Renal cortical epithelial cell (primary cell): ENCODE measurements at places on chromosomes 5 and 9. TPM values are rescaled to one million over a fixed set of nuclear protein-coding genes. Genes with fewer than 3 reads are reported as not detected.

GRCh38 chr5:140357726-140358093 is 2.3 kb upstream of the SLC4A9 start:
- DNase-seq: peak; percentile 70

The LURAP1L gene
- 7.3 and 9.4 TPM in 2 replicates for total RNA-seq

The CYLC2 gene
- not detected in 2 replicates for total RNA-seq

DNA sequence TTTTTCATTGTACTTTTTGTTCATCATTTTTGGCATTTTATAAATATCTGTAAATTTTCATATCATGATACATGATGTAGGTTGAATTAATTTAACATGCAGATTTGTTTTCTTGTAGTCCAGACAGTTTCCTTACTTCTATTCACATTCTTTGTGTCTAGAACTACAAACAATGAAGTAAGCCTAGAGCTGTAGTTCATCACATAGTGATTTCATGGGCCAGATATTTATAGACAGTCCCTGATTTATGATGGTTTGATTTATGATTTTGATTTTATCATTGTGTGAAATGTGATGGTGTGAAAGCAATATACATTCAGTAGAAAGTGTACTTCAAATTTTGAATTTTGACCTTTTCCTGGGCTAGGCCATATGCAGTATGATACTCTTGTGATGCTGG is 139.0 kb downstream of the ARHGEF28 start:
- DNase-seq: no peak

- peak; percentile 43 for DNase-seq
Measured at GRCh38 chr5:95958310-95959014, 3.2 kb downstream of the ELL2 start.

DNA sequence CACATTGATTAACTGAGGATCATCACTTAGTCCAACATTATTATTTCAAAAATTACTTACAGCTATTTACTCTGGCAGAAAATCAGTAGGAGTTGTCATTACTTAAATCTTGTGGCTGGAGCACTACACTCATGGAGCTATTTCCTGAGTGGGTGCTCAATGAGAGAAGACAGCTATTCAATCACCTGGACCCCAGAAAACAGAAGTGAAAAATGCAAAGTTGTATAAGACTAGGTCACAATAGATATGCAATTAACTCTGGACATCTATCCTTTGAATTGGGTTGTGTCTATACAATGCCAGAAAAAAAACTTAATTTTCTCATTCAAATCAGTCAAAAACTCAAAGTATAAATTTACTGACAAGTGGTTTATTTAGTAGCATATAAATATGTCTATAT is 340.9 kb downstream of the EFNA5 start:
- DNase-seq: no peak

- peak; percentile 34 for DNase-seq
Measured at GRCh38 chr5:59416451-59416850, 477.1 kb downstream of the PDE4D start.

- DNase-seq: no peak
Measured at GRCh38 chr5:119387945-119388618, 32.3 kb downstream of the TNFAIP8 start.

DNA sequence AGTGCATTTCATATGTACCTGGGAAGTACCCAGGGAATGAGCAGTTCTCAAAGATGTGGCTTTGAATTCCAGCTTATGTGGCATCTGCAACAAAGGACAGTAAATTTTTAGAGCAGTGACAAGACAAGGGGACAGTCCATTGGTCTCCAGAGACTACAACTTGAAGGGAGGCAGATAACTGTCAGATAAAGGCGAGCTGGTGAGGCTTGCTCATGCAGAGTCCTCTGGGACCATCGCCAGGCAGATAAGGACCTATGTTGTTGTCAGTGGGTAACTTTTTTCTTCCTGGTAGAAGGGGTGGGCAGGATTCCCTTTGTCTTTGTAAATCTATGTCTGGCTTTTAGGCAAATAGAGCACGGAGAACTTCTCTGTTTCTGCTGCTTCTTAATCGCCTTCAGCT is 120.2 kb downstream of the ICE1 start:
- DNase-seq: no peak

- DNase-seq: no peak
Measured at GRCh38 chr5:127444171-127444570, 73.3 kb upstream of the PRRC1 start.

GRCh38 chr9:38181232-38181631 is 112.2 kb upstream of the SHB start:
- DNase-seq: no peak

DNA sequence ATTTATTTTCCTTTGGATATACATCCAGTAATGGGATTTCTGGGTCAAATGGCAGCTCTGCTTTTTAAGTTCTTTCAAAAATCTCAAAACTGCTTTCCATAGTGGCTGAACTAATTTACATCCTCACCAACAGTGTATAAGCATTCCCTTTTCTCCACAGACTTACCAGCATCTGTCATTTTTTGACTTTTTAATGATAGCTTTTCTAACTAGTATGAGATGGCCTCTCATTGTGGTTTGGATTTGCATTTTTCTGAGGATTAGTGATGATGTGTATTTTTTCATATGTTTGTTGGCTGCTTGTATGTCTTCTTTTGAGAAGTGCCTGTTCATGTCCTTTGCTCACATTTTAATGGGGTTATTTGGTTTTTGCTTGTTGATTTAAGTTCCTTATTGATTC is 90.0 kb upstream of the HMHB1 start:
- no peak for DNase-seq

DNA sequence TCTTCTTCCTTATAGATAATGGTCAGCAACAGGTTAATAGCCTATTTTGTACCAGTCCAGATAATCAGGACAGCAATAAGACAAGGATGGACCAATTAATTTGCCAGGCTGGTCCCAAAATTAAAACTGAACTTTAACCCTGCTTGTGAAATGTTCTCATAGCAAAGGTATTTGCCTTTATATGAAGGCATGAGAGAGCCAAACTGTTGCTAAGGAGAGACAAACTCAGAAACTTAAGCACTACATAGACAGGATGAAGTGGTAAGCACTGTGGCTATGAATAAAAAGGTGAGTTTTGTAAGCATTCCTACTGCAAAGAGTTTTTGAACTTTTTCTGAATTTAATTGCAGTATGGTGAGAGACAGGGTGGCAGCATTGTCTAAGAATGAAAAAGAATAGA is 174.7 kb upstream of the PPP1R2B start:
- no peak for DNase-seq

GRCh38 chr5:7087719-7088297 is 308.1 kb upstream of the ADCY2 start:
- DNase-seq: no peak

The AFAP1L1 gene
- total RNA-seq: 21.9 and 30.0 TPM in 2 replicates

DNA sequence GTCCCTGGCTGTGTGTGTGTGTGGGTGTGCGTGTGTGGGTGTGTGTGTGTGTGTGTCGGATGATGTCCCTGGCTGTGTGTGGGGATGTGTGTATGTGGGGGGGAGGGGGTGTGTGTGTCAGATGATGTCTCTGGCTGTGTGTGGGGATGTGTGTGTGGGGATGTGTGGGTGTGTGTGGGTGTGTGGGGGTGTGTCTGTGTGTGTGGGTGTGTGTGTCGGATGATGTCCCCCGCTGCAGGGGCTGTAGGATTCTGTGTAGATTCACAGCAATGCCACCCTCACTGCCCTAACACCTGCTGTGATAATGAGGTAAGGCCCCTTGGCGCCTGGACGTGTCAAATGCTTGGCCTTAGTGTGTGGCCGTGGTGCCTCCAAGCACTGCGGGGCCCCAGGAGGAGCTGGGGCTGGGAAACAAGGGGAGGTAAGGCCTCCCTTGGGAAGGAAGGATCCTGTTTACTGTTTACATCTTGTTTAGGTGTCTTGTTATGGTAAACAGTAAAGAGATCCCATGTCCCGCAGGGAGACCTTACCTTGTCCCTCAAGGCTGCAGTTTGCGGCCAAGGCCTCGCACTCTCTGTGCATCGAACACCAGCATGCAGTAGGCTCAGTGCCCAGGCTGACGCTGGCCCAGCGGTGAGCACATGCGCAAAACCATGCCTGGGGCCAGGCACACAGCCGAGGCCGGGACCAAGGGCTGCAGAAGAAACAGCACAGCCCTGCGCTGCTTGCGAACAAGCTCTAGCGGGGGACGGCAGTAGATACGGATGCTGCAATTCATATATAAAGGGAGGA is 24.1 kb downstream of the AHRR start:
- DNase-seq: no peak

DNA sequence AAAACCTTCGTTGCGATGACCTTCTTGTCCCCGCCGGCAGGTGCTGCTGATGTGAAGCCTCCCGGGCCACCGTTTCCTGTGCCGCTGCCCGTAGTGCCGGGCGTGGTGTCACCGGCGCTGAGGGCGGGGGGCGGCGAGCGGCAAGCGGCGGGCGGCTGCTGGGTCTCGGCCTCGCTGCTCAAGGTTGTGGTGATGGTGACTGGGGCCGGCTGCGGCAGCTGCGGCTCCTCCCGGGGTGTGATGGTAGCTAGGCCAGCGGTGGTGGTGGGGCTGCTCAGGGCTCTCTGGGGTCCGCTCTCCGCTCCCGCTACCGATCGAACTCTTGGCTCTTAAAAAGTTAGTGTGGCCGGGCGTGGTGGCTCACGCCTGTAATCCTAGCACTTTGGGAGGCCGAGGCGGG is 36.0 kb upstream of the PTPN3 start:
- no peak for DNase-seq

DNA sequence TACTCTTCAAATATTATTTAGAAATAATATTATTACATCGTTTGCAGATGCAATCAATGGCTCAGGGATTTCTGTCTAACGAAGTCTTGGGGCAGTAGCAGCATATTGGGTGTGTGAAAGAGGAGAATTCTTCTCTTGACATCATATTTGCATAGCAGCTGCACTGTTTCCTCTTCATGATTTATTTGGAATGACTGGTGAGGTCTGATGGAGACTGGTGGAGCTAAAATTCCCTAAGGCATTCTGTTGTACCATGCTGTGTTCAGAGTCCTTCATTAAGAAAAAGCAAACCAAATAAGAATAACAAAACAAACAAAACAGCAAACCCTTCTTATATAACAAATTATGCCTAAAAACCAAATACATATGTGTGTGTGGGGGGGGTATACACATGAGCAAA is 177.6 kb downstream of the DIRAS2 start:
- peak; percentile 21 for DNase-seq

The TRPM3 gene
- 0.35 and 2.9 TPM in 2 replicates for total RNA-seq

GRCh38 chr9:79325501-79325900 is 246.3 kb upstream of the TLE4 start:
- peak; percentile 83 for DNase-seq

DNA sequence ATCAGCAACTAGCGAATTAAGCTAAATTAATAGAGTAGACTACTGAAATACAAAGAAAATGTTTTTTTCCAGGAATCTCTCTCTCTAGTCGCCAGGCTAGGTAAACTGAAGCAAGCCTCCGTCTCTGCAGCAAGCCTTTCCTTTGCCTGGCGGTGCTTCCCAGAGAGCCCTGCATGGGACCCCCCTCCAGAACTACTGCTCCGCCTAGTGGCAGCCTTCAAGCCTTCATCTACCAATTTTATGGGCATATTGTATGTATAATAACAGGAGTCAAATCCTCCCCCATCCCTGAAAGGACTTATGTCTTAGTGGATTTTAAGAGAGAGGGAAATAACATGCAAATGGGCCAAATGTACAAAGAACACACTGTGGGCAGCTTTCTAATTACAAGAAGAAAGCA is 241.9 kb downstream of the SAXO1 start:
- DNase-seq: peak; percentile 7

DNA sequence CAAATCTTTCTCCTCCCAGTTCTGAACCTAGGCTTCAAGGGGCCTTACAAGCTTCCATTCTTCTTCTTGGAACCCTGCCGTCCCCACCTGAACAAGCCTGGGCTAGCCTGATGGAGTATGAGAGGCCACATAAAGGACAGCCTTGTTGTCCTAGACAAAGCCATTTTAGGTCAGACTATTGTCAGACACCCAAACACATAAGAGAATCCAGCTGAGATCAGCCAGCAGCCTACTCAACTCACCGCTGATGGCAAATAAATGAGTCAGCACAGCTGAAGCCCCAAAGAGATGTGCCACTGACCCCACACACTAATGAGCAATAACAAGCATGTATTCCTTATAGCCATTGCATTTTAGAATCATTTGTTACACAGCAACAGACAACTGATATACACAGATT is 33.8 kb downstream of the SVEP1 start:
- no peak for DNase-seq

DNA sequence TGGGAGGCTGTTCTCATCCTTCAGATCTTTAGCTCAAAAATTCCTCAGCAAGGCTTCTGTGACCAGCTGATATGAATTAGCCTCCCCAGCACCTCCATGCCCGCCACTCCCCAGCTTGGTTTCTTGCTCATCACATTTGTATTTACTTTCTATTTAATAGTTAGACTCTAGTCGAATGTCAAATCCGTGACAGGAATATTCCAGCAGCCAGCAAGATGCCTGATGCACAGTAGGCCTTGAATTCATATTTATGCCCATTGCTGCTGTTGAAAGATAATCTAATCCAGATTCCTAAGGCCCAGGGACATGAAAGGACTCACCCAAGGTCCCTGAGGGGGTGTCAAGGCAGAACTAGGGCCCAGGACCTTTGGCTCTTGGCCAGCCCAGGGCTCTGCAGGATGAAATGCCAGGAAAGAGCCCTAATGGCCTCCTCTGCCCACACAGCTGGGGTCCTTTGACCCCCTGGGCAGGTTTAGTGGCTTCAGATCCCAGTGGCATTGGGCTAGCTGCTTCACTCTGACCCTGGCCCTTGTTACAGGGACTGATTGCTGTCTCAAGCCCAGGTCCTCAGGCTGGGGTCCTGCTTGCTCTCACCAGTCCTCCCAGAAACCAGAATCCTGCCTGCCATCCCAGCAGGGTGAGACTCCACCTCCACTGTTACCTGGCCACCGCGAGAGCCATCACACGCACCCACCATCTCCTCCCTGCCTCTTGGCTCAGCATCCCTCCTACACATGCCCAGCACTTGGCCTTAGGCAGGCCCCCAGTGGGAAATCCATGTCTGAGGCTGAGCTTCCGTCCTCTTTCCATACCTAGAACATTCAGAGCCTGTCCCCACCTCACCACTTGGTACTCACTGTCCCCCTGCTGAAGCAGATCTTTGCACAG is 7.3 kb downstream of the CSF1R start:
- DNase-seq: no peak

DNA sequence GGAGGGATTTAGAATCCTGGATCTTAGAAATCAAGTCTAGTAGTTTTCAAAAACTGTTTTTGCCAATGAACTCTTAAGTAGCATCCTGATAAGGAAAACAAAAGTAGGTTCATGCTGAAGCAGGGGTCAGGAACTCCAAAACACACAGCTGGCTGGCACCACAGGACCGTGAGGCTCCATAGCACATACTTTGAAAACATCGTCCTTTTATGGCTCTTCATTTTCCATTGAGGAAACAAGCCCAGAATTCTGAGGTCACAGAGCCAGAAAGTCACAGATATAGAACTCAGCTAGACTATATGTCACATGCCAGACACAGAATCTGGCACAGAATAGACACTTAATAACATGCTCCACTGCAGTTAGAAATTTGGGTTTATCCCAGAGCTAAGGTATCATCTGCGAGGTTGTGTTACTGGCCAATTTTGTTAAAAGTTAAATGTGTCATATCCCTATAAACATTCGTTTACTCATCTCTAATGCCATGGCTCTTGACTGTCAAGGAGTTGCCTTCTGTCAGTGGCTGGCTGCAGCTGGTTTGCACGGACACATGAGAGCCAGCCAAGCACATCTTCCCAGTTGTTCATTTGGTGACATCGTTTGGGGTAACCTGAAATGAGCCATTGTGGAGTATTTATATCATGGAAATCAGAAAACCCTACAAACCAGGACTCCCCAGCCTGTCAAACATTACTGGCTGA is 58.8 kb downstream of the FAM78A start:
- DNase-seq: no peak
